ENCODE measurements at places on chromosomes 12 and 14. TPM values are rescaled to one million over a fixed set of nuclear protein-coding genes. Genes with fewer than 3 reads are reported as not detected.

Gene PRKD1
- 8.9 TPM for total RNA-seq

Gene ACTN1
- total RNA-seq, result 340 TPM

Gene NUMB
- total RNA-seq, result 45.1 TPM

Gene RPS6KL1
- total RNA-seq, result 11.5 TPM

Gene PRPH
- total RNA-seq, result 0.26 TPM

Gene TSPAN8
- 0.18 TPM for total RNA-seq

Gene IL22
- total RNA-seq, result not detected

Gene PTCSC3
- not detected for total RNA-seq

Gene TAS2R19
- 4.1 TPM for total RNA-seq

Gene PLEKHA5
- total RNA-seq, result 14.6 TPM

Gene SLC6A15
- 0.53 TPM for total RNA-seq

Gene ACOT6
- not detected for total RNA-seq

Gene AICDA
- not detected for total RNA-seq

Gene TTC8
- 10.4 TPM for total RNA-seq

Gene GALNT8
- total RNA-seq, result 2.7 TPM

Gene STAC3
- 0.07 TPM for total RNA-seq

Gene CD163L1
- total RNA-seq, result 1.3 TPM

Gene RNASE1
- total RNA-seq, result 75.5 TPM

Gene ERGIC2
- total RNA-seq, result 62.6 TPM

Gene SPIC
- not detected for total RNA-seq

Gene SDR9C7
- not detected for total RNA-seq

Gene FGF6
- total RNA-seq, result not detected

Gene PUS7L
- 23.8 TPM for total RNA-seq

Gene C12orf60
- 0.79 TPM for total RNA-seq

Gene RNU7-1
- not detected for total RNA-seq

Gene A2ML1
- total RNA-seq, result 0.18 TPM

Gene BICDL1
- total RNA-seq, result not detected

Gene INHBC
- not detected for total RNA-seq

Gene TMEM121
- total RNA-seq, result 8.4 TPM

Gene ZFC3H1
- 18.2 TPM for total RNA-seq

Gene BCL2L2
- 18.3 TPM for total RNA-seq

Gene RASSF3
- total RNA-seq, result 45.2 TPM

Gene C12orf42
- total RNA-seq, result not detected

Gene NRL
- total RNA-seq, result 0.56 TPM

Gene AQP5
- 0.07 TPM for total RNA-seq

Gene KMT2D
- 29.7 TPM for total RNA-seq

Gene ALDH2
- total RNA-seq, result 69.0 TPM

Gene COL2A1
- not detected for total RNA-seq

Gene AMHR2
- not detected for total RNA-seq
